ENCODE measurements at places on chromosomes 1 and 21.

GRCh38 chr1:1665815-1666251 lies 7.0 kb upstream of the CDK11B start:
- DNase-seq: no peak

DNA sequence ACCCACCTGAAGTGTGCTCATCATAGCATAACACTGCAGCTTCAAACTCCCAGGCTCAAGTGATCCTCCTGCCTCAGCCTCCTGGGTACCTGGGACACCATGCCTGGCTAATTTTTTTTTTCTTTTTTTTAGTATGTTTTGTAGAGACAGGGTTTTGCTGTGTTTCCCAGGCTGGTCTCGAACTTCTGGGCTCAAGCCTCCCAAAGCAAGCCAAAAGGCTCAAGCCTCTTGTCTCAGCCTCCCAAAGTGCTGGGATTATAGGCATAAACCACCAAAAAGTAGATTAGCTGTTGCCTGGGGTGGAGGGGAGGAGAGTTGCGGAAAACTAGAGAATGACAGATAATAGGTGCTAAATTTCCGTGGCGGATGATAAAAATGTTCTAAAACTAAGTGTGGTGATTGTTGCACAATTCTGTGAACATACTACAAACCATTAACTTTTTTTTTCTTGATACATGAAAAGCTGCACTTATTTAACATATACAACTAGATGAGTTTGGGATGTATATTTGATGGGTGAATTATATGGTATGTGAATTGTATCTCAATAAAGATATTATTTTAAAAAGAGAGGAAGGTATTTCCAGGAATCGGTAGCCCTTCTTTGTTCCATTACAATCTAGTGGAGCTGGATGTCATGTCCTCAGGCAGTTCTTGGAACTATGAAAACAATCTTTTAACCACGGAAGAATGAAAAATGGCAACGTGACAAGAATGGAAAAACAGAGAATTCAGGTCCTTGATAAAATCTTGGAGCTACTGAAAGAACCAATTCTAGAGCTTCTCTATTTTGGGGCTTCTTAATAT lies 27.3 kb upstream of the MED18 start:
- no peak for DNase-seq

- DNase-seq: no peak
These were observed 355.2 kb upstream of the GREM2 start for GRCh38 chr1:240967070-240967724.

DNA sequence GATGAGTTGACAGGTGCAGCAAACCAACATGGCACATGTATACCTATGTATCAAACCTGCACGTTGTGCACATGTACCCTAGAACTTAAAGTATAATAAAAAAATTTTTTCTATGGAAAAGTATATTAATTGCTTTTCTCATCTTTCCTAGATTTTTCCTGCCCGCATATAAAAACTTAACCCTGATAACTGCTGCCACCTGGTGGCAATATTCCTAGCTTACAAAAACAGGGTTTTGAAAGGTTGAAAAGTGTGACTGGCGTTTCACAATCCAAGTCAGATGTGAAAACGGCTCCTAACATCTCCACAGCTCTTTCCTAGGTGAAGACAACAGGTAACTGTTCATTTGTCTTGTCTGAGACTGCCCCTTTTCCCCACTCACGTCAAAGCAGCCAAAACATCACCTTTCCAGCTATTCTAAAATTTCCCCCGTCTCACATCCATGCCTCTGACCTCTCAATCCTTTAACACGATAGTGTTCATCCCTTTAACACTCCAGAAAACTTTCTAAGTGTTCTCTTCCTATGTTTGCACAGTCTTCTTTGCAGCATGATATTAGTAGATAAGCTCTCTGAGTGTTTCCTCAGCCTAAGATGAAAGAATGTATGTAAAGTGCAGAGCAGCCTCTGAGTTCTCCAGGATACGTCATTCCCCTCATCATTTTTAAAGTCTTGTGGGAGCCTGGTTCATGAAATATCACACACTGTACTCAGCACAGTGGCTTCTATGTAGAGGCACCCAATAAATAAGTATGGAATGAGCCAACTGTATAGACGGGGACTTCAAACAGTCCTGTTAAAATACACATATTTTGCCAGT lies 27.5 kb downstream of the OVGP1 start:
- no peak for DNase-seq

GRCh38 chr1:187390215-187390818 lies 561.6 kb downstream of the PLA2G4A start:
- no peak for DNase-seq

DNA sequence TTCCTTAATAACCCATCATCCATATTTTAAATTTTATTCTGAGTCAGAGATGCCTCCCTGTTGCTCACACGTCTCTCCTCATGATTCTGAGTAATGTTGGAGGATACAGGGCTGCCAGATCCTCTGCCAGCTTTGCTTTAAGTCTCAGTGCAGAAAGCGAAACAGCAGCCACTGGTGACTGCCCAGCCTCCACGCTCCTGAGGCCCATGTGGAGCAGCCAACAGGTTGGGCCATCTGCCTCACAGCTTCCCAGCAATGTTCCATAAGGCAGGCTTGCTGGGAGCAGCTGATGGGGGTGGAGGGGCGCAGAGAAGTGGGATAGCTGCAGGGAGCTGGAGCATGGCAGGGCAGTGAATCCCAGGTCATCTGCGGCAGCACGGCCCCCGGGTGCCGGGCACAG lies 104.2 kb downstream of the IGSF21 start:
- DNase-seq: no peak

DNA sequence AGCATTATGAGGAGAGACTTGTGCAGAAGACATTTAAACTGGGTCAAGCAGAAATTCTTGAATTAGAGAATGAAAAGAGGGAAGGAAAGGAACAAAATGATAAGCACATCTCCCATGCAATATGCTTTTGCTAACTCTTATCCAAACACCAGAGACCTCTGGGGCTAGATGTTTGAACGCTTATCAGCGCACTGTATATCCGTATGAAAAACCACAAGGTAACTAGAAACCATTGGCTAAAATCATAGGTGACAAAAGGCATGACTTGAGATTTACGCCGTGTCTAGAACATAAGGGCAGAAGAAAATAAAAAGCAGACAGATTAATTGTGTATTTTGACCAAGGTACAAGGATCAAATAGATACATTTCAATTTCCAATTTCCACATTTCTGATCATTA lies 38.0 kb upstream of the TIAM1 start:
- DNase-seq: no peak

GRCh38 chr1:56300836-56301235 lies 278.5 kb downstream of the PLPP3 start:
- no peak for DNase-seq

DNA sequence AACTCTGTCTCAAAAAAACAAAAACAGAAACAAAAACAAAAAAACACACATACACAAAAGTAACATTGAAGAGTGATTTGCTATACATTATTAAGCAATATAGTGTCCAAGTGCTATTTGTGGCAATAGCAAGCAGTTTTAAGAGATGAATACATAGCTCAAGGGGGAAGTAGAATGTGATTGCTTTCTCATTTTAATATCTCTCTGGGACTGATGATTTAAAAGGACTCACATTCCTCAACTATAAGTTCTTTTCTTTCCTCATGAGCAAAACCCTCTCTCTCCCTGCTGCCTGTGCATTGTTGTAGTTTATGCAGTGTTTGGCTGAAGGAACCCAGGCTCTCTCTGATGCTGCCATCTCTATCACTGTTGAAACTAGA lies 47.0 kb upstream of the CSF1 start:
- no peak for DNase-seq

DNA sequence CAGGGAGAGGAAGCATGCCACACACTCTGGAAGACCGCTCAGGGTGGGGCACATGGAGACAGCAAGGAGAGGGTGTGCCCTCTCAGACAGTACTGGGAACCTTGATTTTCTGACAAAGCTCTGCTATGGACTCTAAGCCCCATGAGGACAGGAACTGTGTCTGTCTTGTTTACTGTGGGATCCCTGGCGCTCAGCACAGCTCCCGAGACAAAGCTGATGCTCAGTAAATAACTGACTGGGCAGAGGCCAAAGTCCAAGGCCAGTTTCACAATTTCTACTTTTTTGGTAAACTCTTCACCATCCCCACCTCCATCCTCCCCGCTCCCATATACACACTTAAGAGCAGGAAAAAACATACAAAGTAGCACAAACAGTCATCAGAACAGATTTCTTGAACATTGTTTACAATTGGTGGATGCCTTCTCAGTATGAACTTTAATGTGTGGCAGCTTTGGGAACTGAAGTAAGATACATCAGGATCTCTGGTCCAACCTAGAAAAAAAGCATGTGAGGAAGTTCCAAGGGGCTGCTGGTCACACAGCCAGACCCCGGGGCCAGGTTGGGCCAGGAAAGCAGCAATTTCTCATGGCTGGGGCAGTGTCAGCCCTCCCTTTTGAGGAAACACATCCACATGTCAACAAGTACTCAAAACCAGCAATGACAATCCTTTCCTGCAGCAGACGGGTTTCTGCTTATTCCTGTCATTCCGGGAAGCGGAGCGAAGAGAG lies 5.6 kb upstream of the AHCYL1 start:
- no peak for DNase-seq

GRCh38 chr1:184191181-184191621 lies 139.7 kb downstream of the TSEN15 start:
- no peak for DNase-seq

- no peak for DNase-seq
These were observed 9.2 kb downstream of the ZBTB48 start for GRCh38 chr1:6588893-6589520.

- DNase-seq: peak; percentile 26
These were observed 33.2 kb upstream of the RUNX3 start for GRCh38 chr1:24963099-24963872.

DNA sequence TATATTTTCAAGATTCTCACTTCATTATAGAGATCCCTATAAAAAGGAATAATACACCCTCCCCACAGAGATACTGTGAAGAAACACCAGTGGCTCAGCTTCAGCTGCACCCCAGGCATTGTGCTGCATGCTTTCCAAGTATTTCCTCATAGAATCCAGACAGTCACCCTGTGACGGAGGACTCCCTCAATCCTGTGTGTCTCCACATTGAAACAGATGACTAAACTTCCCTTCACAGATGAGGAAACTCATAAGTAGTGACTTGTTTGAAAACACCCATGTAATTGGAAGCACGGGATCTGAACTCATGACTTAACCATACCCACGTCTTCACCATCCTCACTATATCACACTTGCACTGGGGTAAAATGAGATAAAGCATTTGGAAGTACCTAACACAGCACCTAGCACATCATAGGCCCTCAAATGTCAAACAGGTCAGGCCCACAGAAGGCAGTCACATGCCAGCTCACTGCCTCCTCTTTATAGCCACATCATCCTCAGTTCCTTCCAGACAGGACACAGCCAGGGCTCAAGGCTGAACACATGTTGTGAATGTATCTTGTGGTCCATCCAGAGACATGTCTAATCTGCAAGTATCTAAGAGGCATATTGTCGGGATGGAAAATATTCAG lies 55.2 kb downstream of the GPR161 start:
- no peak for DNase-seq

DNA sequence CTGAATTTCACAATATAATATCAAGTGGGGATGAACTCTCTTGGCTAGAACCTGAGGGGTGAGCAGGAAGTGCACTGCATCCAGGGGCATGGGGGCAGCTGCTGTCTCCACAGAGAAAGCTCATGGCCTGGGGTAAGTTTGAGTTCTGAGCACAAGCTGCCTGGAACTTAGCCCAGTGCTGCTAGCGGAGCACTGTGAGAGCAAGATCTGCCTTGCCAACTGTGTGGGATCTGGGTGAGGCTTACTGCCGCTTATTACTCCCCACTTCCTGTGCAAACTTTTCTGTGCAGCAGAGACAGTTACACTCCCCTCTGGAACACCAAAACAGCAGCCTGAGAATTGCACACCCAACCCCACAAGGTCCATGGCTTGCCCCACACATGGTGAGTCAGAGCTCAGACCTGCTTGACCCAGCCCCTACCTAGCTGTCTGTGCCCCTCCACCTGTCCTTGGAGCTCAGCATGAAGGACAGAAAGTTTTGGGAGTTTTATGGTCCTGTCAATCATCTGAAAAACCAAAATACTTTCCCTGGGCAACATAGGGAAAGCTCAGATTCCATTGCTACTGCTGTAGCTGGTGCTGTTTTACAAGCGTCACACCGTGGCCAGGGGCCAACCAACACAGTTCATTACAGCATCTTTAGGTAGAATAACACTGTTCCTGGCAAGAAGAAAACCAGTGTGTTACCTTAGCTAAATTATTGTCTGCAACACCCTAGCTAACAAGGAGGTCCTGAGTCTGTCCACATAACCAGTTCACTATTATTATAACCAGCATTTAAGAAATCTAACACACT lies 762.1 kb upstream of the NEGR1 start:
- DNase-seq: no peak

DNA sequence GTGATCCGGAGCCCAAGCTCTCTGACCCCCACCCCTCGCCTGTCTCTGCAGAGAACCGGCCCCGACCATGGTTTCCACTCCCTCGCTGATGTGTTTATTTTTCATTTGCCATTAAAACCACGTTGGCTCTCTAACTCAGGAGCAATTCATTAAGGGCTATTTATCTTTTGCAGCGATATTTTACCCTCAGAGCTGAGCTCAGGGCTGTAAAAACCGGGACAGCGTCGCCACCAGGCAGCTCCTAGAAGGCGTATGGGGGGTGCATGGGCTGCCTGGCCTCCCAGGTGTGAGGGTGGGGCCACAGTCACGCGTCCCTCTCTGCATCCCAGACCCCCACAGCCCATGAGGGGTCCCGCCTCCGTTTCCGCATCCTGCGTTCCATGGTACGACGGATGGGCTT lies 71.4 kb downstream of the PRDM16 start:
- no peak for DNase-seq

DNA sequence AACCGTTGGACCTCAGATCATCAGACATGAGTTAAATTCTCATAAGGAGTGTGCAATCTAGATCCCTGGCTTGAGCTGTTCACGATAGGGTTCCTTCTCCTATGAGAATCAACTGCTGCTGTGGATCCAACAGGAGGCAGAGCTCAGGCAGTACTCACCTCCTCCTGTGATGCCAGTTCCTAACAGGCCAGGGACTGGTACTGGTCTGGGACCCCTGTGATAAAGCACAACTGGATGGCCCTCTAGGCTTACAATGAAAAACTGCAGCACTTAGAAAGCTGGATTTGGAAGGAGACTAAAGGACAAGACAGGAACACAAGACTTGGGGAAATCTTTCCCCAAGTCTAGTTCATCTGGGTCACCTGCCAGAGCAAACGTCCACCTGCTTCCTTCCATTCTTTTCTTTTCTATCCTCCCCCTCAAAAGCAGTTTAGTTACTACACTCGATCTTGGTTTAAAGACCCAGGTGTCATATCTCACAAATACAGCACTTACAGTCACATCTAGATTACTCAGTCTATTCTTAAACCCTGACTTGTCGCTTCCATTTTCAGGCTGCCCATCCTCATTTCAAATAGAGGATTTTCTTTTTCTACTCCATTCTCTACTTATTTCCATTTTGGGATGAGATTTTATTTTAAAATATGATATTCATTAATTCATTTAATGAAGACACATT lies 59.8 kb downstream of the PTPN14 start:
- no peak for DNase-seq

GRCh38 chr1:166272155-166272554 lies 105.4 kb upstream of the FAM78B start:
- no peak for DNase-seq

DNA sequence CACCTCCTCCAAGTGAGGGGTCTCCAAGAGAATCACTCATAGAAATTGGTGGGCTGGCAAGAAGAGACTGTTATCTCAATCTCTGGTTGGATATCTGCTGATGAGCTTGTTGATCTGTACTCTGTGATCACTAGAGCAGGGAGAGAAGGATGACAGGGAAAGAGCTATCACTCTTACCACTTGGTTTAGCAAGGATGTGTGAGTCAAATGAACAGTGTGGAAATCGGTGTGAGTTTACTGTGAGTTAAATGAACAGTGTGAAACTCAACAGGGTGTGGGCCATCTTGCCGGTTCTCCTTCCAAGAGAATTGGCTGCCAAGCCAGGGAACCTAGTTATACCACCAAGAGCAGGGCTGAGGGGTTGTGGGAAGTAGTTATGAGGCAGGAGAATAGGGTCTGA lies 33.3 kb upstream of the CD1D start:
- no peak for DNase-seq
